ENCODE measurements at places on chromosomes 13 and 19.

- DNase-seq = no peak
Measured at GRCh38 chr13:65090186-65090585, 2139.9 kb downstream of the PCDH9 start.

DNA sequence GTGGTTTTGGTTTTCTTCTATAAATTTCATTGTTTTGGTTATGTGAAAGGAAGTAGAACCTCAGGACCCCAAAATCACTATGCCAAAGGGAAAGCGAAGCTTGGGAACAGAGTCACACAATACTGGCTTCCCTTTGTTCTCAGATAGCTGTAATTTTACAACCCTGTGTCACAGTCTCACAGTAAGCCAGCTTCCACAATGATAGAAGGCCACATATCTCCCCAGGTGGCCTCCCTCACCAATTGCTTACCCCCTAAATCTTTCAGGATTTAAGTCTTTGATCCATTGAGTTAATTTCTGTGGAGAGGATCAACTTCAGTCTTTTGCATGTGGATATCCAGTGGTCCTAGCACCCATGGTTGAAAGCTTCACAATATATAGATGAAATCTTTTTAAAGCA lies 58.7 kb downstream of the SLC15A1 start:
- no peak for DNase-seq

GRCh38 chr19:45657520-45658167 lies 10.4 kb upstream of the GIPR start:
- no peak for DNase-seq

DNA sequence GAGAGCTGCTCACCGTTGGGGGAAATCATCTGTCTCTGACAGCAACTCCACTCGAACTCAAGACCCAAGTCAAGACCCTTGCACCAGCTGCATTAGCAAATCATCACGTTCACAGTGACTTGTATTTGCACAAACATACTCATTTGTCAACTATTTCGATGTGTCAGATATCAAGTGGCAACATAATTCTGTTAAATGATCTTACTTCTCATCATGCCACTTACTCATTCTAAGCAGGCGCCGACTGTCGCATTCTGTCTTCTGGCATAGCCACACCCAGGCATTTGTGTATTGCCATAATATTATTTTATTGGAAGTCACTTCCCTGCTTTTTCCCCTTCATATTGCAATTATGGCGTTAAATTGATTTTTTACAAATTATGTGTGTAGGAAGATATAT lies 23.0 kb upstream of the ATP1A3 start:
- DNase-seq = no peak

- DNase-seq = no peak
Measured at GRCh38 chr19:46442808-46443450, 14.2 kb upstream of the PNMA8C start.

DNA sequence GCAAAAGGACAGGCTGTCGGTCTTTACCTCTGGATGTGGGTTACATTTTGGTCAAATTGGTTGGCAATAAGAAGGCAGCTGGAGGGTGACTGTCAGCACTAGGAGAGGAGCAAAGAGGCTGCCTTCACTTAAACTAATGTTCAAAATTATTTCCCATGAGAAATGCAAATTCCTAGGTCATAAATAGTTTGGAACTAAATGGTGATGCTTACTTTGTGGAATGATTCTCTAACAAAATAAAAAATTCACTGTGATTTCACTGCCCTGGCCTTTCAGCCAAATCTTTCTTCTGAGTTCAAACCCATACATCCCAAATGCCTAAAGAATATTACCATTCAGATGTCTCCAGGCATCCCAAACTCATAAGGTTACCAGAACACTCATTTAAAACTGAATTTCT lies 25.0 kb upstream of the OXGR1 start:
- DNase-seq = no peak

All from left renal cortex interstitium (tissue), 4 donors.